ENCODE measurements at places on chromosomes 11 and 22.

- DNase-seq = no peak
Measured at GRCh38 chr22:50304528-50305392, 2.7 kb downstream of the PLXNB2 start.

DNA sequence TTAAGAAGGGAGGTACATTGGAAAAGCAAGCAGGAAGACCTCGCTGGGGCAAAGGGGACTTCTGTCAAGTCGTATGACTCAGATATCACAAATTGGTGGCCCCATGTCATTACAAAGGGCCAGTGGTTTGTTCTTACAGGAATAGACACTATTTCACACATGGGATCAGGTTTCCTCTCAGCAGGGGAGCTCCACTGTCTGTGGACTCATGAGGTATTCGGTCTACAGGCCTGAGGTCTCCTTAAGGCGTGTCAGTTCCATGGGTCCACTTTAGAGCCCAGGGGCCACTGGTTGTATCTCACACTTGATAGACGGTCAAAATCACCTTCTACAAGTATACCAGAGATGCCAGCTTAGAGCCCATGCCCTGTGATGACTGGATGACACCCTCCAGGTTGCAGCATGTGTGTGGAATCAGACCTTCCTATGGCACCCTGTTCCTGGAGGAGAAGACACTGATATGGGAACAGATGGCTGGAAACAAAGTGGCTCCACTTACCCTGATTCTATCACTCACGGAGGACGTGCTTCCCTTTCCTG, 288.1 kb upstream of the B3GAT1 start:
- DNase-seq = no peak

DNA sequence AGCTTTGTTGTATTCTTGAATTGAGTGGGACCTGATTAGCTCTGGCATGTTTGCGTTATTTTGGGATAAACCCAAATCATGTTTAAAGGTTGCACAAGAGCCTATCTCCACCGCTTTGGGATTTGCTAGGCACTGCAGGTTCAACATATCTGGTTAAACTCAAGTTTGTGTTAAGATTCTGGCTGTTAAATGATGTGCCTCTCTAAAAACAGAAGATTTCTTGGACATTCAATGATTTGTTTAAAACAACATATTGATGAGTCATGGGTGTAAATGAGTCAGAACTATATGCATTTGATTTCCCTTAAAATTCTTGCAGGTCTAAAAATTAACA, 67.4 kb downstream of the AMOTL1 start:
- DNase-seq = no peak

- DNase-seq = no peak
Measured at GRCh38 chr11:84714316-84714780, 912.8 kb downstream of the DLG2 start.

- DNase-seq = no peak
Measured at GRCh38 chr11:12808519-12808918, 134.3 kb downstream of the TEAD1 start.

GRCh38 chr22:36386351-36386899, 1.3 kb downstream of the MYH9 start:
- no peak for DNase-seq

DNA sequence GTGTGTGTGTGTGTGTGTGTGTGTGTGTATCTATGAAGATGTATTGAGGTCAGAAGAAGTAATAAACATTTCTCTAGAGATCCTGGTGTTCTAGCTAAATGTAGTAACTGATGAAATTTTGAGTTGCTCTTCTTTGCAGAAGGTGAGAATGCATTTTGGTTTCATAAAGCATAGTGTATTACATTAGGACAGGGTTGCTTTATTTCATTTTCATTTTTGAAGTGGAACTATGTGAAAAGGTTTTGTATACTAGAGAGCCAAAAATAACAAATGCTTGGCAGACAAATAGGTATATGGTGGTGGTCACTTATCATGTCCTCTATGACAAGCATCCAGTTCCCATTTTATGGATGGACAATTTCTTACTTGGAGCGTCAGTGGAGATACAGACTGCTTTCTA, 99.0 kb downstream of the CASP12 start:
- DNase-seq = no peak

DNA sequence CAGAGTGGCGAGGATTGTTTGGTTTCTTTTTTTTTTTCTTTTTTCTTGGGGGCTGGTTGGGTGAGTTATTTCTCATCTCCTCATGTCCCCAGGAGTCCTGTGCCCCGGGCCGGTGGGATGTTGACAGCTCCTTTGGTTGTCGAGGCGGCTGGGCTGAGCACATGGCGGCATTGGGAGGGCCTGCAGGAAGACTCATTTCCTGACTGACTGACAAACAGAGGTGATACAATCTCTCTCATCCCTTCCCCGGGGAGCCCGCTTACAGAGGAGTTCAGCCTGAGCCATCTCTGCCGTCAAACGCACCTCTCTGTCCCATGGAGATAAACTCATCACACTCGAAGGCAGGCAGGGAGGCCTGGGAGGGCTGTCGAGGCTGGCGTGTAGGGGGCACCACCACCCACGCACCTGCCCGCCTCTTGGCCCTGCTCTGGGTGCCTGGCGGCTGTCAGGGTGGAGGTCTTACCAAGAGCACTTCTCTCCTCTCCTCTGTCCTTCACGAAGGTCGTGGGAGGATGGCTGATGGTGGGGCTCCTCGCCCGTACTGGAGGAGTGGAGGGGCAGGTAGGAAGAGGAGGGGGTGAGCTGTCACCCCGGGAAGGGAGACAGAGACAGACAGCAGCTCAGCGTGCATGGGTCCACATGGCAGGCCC, 60.0 kb upstream of the NECTIN1 start:
- DNase-seq = no peak
